ENCODE measurements at places on chromosomes 6 and 20.

GRCh38 chr20:7416382-7416781, 523.9 kb downstream of the HAO1 start:
- no peak for DNase-seq

- no peak for DNase-seq
Observed at GRCh38 chr20:62536871-62537401, 61.1 kb upstream of the GATA5 start.

DNA sequence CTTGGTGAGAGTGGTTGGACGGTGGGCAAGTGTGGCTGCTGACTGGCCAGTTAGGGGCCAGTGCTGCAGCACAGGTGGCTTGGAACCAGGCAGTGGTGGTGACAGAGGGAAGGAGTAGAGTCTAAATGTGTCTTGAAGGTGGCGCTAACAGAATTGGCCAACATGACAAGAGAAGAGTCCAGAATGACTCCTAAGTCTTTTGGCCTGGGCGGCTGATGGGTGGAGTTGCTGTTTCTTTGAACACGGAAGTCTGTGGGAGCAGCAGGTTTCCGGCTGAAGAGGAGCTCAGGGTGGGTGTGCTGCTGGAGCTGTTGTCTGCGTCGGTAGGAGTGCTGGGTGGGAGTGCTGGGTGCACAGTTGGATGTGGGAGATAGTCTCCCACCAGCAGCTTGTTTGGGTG, 10.1 kb downstream of the LSM14B start:
- no peak for DNase-seq

- no peak for DNase-seq
Observed at GRCh38 chr6:40417031-40417430, 170.1 kb downstream of the LRFN2 start.

GRCh38 chr6:139905404-139906052, 531.1 kb upstream of the CITED2 start:
- DNase-seq, result no peak

DNA sequence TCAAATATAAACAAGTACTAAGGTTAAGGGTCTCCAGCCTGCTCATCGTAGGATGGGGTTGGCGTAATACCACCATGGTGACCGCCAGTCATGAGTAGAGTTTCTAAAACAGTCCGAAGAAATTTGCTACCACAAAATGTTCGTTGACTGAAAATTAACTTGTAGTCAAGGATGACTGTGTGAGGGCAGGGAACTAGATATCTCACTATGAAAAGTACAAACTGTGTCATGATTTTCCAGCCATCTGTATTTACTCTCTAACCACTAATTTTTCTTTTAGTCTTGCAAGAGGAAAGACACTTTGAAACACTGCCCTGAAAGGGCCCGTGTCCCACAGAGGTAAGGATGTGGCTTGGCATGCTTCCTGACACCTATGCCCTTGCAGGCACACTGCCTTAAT, 99.7 kb downstream of the IRF4 start:
- DNase-seq, result no peak

GRCh38 chr20:36950414-36951197, 902 bp downstream of the SAMHD1 start:
- DNase-seq, result no peak

DNA sequence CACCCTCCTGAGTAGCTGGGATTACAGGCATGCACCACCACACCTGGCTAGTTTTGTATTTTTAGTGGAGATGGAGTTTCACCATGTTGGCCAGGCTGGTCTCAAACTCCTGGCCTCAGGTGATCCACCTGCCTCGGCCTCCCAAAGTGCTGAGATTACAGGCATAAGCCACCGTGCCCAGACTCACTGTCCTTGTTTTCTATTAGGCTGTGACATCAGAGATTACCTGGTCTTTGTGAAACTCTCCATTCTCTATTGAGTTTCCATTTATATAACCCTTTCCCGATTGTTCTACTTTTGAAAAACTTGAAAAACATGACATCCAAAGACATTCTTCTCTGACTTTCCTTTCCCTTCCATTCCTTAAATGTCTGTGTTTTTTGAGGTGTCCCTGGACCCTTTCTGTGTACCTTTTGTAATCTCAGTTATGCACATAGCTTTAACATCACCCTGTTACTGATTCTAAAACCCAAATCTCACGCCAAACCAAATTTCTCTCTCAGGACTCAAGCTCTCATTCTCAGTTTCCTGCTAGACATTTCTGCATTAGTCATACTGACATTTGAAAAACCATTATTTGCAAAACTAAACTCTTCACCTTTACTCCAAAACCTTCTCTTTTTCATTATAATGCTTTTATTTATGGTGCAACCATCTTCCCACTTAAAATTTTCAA, 137.0 kb downstream of the KHDC1L start:
- DNase-seq, result no peak

GRCh38 chr6:36050947-36051710, 23.5 kb downstream of the MAPK14 start:
- DNase-seq, result no peak

DNA sequence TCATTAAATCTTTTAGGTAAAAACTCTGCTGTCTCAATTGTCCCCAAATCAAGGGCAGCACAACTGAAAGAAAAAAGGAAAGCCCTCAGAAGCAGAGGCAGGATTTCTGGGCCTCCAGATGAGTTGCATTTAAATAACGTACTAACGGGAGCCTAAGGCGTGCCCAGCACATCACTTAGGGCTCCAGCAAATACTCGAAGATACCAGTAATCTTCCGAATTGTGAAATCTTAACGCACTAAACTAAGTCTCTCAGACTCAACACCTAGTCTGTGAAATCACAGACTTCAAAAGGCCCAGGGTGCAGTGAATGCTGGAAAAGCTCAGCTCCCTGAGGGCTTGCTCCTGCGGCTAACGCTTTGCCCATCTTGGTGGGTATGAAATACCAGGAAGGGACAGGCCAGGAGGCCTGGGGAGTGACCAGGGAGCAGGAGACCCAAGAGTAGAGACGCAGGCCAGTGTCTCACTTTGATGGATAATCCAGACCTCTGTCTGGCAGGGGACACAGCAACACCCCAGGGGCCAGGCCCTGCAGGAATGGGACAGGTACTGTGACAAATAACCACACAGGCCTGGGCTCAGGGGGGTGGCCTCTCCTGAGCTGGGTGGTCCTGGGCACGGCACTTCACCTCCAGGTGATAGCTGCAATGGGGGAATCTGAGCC, 36.4 kb downstream of the RRBP1 start:
- DNase-seq, result no peak

GRCh38 chr20:10654250-10654610, 19.6 kb downstream of the JAG1 start:
- no peak for DNase-seq

GRCh38 chr6:106347219-106347618, 13.3 kb upstream of the CRYBG1 start:
- DNase-seq, result no peak

GRCh38 chr6:64221776-64222175, 586.2 kb downstream of the PHF3 start:
- DNase-seq, result no peak

GRCh38 chr20:25196786-25197120, 1.2 kb downstream of the ENTPD6 start:
- no peak for DNase-seq

DNA sequence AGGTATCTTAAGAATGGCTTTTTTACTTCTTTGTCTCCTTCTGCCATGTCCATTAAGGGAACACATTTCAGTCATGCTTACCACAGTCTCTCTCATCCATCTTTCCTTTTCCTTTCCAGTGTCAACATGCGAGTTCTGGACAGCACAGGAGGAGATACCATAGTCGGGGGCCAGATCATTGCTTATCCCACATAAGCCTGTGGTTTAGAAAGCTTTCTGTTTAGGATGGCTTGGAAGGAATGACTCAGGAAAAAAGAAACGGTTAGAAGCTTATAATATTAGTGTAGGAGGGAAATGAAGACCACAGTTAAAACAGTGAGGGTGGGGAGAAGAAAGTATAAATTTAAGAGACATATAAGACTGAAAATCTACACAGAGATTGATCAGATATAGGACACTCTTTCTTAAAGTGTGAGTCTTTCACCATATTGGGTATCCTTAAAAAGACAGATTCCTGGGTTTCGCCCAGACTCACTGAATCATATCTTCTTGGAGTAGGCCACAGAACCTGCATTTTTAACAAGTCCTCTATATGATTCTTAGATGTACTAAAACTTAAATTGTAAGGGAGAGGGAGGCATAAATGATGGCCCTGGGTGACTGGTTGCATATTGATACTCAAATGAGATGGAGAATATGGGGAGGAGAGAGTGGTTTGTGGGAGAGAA, 36.1 kb downstream of the DSE start:
- no peak for DNase-seq

DNA sequence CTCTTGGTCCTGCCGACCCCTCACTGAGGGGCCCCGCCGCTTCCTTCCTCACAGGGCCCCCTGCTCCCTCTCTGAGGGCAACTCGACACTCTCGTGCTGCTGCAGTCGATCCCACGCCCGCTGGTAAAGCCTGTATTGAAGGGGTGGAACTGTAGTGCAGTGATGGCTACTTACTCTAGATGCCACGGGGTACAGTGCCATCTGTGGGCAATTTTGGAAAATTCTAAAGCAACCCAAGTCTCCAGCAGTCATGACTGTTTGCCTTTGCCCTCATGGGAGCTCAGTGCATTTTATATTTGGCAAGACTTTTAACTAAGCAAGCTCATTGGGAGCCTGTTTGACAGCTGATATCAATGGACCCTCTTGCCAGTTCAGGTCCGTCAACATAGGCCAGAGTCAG, 6.5 kb upstream of the C6orf136 start:
- DNase-seq, result no peak

- no peak for DNase-seq
Observed at GRCh38 chr6:154276810-154277628, 79.6 kb downstream of the IPCEF1 start.

GRCh38 chr6:71204741-71205140, 83.9 kb upstream of the OGFRL1 start:
- DNase-seq, result no peak

DNA sequence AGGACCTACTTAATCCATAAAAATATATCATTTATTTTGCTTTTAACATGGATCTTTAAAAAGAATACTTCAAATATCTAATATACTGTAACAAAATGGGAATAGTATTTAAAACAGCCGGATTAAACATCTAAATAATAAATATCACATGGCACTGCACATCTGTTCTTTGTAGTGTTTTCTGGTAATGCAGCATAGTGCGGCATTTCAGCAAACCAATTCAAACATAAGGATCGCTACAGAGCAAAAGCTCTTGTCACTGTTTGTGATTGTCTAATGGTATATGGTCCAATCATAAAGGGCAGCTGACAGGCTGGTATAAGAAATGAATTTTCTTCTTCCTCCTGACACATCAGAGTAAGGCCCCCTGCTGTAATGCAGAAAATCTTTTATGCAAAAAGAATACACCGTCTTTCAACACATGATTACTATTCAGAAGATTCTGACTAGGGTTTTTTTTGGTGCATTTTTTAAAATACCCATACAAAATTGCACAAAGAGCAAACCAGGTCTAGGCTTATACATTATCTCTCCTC, 40.0 kb upstream of the POU3F2 start:
- DNase-seq, result no peak

GRCh38 chr6:797479-798077, 104.6 kb upstream of the EXOC2 start:
- no peak for DNase-seq

DNA sequence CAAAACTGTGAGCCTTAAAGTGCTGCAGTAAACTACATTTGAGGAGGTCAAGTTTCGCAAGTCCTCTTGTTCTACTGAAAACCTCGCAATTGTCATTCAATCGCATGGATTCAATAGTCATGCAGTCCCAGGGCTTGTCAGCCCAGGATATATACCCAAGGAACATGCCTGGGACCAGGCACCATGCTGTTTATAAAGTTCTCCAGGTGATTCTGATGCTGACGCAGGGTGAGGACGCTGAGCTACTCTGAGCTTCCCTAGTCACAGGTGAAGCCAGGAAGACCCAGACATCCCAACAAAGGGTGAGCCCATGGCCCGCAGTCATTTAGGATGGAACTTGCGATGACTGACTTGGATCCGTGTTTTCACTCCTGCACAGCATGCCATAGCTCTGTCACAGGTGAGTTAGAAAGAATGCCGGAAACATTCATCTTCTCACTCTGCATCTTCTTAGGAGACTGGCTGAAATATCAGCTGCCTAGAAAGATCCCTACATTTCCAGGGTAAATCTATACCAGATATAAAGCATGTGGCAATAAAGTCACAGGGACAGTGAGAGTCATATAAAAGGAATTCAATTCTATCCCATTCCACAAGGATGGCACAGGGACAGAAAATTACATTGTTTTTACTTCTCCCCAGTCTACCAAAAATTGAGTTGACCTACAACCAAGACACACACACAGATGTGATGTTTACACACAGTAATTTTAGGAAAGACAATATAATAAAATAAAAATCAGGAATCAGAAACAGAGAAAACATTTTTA, 27.0 kb upstream of the SSTR4 start:
- DNase-seq, result no peak
